ENCODE measurements at places on chromosomes 4 and X.

DNA sequence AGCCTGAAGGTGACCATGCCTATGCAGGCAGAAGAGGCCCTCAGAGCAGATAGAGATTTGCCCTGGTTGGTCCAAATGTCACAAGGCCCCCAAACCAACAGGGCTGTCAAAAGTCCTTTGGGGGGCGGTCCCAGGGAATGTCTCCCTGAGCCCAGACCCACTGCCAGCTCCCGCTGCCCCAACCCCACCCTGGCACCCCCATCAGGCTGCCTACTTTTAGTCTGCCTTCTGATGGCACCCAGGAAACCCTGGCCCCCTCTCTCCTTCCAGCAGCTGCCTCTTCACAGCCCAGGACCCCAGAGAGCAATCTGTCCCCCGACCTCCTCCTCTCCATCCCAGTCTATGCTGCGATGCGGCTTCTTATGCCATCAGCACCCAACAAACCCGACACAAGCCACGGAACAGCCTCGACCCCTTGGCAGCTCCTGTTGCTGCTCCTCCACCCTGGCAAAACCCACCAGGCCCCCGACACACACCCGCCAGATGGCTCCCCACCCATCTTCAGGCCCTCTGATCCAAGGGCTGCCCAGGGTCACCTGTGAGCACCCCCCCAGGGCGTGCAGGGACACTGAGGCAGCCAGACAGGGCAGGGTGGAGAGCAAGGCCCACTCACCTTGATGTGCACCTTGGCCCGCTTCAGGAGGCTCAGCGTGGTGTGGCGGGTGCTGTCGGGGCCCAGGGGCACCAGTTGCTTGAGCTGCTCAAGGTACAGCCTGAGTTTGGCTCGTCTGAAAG lies 9.9 kb downstream of the MXD4 start:
- no peak for DNase-seq

- DNase-seq, result no peak
Observed at GRCh38 chrX:21966866-21967265, 26.4 kb downstream of the SMS start.

GRCh38 chrX:24023972-24024669 lies 2.9 kb downstream of the KLHL15 start:
- DNase-seq, result peak; percentile 5

- no peak for DNase-seq
Observed at GRCh38 chrX:7269589-7269988, 121.6 kb upstream of the PUDP start.

DNA sequence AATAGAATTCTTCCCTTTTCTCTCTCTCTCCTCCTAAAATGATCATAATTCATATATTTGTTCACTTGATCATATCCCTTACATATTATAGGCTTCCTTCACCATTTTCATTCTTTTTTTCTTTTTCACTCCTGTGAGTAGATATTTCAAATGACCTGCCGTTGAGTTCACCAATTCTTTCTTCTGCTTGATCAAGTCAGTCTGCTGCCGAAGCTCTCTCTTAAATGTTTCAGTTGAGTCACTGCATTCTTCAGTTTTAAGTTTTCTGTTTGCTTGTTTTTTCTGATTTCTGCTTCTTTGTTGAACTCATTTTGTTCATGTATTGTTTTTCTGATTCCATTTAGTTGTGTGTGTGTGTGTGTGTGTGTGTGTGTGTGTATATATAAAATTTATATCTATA lies 354.3 kb downstream of the GPAT3 start:
- DNase-seq, result no peak

GRCh38 chrX:24761306-24761705 lies 67.6 kb downstream of the POLA1 start:
- no peak for DNase-seq

DNA sequence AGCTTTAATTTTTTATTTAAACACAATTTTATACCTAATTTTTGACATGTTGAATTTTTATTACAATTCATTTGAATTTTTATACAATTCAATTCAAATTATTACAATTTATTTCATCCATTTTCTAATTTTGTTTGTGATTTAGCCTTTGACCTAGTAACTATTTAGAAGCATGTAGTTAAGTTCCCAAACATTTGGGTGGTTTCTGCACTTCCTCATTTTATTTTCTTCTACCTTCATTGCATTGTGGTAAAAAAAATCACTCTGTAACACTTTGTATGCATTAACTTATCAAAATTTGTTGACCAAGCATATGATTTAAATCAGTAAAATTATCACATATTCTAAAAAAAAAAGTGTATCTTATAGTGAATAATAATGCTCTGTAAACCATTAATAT lies 928.9 kb downstream of the ARAP2 start:
- no peak for DNase-seq

- no peak for DNase-seq
Observed at GRCh38 chr4:5689065-5689464, 19.3 kb downstream of the EVC2 start.

GRCh38 chr4:25635501-25635900 lies 20.1 kb upstream of the SLC34A2 start:
- no peak for DNase-seq

- peak; percentile 1 for DNase-seq
Observed at GRCh38 chrX:52341493-52341892, 27.3 kb upstream of the XAGE2 start.

- DNase-seq, result no peak
Observed at GRCh38 chrX:23559975-23560374, 107.3 kb upstream of the PRDX4 start.

DNA sequence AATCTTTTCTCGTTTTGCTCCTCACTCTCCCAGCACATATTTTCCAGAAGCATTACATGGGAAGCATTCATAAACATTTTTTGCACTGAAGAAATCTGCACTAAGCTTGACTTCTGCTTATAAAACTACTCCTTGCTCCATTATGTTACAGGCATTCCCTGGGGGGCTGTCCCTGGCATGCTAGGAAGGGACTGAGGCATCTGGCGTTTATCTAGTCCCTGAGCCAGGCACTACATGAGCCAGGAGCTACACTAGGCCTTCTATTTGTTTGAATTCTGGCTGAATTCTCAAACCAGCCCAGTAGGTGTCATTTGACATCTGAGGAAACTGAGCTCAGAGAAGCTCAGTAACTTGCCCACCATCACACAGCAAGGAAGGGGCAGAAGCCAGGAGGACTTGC lies 43.3 kb downstream of the NHSL2 start:
- no peak for DNase-seq

- no peak for DNase-seq
Observed at GRCh38 chr4:29047341-29048041, 1672.7 kb upstream of the PCDH7 start.

- DNase-seq, result no peak
Observed at GRCh38 chr4:180057299-180057721, 2185.9 kb upstream of the TENM3 start.

- DNase-seq, result no peak
Observed at GRCh38 chr4:159075531-159075932, 27.3 kb upstream of the RAPGEF2 start.

DNA sequence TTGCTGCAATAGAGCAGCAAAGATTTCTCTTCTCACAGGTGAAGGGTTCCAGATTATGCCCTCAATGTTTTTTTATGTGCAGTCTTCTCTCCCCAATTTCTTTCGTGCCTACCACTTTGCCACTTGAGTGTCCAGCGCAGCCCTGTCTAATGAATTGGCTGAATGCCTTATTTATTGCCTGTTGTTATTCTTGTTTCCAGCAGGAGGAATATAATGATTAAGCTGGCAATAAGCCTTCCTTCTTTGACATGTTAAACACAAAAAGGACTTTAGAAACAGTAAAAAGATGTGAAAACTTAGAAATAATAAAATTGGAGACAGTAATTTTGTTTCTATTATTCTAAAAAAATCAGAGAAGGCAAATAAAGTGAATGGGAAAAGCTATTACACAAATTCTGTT lies 34.6 kb upstream of the FRAS1 start:
- no peak for DNase-seq

- no peak for DNase-seq
Observed at GRCh38 chr4:113410686-113411085, 350.9 kb downstream of the CAMK2D start.

GRCh38 chr4:88965053-88965452 lies 91.9 kb downstream of the FAM13A start:
- DNase-seq, result no peak

DNA sequence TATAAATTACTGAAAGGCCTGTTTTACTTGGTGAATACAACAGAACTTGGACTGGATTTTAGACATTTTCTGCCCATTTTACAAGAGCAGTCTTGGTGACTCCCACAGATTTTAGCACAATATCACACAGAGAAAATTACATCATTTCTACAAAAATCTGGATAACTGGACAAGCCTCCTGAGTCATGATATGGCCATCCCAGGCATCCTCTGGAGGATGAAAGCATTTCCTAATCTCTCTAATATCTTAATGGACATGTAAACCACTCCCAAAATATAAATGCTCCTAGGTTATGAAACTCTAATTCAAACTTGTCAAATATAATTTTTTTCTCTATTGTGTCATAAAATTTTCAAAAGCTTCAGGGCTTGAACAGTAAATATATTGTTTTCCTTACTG lies 1170.8 kb upstream of the PCDH7 start:
- no peak for DNase-seq

GRCh38 chrX:130173190-130173895 lies 1.6 kb downstream of the RAB33A start:
- peak; percentile 81 for DNase-seq

GRCh38 chr4:142815834-142816233 lies 30.3 kb downstream of the INPP4B start:
- peak; percentile 68 for DNase-seq

GRCh38 chrX:16653424-16653823 lies 3.5 kb downstream of the S100G start:
- no peak for DNase-seq

DNA sequence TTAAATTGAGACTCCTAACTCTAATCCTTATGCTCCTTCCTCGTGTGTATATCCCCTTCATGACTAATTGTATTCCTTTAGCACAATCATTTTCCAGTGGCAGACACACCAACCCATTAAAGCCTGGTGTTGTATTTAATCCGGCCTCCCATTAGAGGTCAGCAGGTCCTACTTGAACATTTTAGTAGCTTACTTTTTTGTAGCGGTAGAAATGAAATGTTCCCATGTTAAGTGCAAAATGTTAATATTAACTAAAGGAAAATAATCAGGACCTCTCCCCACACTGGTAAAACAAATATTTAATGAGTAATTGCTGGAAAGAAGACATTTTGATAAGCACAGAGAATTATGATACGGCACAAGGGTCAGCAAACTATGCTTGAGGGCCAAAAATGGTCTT lies 3.4 kb downstream of the RAB33B start:
- no peak for DNase-seq

DNA sequence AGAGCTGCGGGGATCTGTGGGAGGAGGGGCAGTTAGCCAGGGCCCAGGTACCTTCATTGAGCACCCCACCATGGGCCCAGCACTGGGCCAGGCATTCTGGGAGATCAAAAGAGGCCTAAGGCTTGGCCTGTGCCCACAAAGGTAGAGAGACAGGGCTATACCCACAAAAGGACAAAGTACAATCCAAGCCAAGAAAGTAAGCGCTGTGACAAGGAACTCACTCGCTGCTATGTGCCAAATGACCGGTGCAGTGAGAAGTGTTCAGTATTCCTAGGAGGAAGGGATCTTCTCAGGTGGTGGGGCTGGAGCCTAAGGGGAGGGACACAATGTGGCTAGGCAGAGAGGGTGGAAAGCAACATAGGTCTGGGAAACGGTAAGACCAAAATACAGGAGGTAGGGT lies 8.8 kb upstream of the FRMPD3 start:
- DNase-seq, result no peak

DNA sequence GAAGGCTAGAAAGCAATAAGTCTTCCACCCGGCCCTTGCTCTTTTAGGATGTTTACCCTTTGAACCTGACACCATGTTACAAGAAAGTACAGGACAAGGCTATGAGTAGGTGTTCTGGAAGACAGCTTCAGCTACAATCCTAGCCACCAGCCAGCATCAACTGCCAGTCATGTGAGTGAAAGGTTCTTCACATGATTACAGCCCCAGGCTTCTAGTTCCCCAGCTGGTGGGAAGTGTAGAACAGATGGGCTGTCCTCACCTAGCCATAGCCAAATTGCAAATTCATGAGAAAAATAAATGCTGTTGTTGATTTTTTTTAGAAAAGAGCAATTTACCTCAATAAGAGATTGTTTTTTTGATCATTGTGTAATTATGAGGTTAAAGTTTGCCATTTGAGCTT lies 60.8 kb downstream of the GRXCR1 start:
- no peak for DNase-seq

- no peak for DNase-seq
Observed at GRCh38 chrX:18871970-18872369, 111.9 kb downstream of the PHKA2 start.

DNA sequence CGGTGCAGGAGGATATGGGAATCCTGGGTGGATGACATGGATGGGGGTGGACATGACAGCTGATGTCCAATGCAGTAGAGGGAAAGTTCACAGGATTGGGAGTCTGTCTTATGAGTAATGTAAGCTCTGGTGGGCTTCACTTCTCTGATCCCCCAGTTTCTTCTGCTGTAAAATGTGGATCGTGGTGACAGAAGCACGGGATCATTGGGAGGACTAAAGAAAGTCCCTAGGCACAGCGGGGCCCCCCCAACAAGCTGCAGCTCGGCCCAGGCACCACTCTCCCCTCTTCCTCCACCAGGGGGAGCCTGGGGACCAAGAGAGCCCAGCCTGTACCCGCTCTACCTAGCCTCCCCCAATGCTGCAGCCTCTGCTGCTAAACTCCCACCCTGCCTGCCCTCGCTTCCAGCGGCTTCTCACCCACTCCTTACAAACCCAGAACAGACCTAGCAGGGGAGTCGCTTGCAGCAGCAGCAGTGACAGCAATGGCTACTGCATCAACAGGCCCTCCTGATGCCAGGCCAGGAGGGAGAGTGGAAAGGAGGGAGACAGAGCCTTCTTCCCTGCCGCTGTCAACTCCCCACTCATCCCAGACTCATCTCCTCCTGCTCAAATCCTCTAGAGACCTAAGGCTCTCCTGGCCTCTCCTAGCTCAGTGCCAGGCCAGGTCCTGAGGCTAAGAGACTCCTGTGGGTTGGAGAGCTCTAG lies 36.1 kb upstream of the IQSEC2 start:
- DNase-seq, result peak; percentile 79

- peak; percentile 69 for DNase-seq
Observed at GRCh38 chr4:100848841-100849240, 331.0 kb upstream of the EMCN start.

DNA sequence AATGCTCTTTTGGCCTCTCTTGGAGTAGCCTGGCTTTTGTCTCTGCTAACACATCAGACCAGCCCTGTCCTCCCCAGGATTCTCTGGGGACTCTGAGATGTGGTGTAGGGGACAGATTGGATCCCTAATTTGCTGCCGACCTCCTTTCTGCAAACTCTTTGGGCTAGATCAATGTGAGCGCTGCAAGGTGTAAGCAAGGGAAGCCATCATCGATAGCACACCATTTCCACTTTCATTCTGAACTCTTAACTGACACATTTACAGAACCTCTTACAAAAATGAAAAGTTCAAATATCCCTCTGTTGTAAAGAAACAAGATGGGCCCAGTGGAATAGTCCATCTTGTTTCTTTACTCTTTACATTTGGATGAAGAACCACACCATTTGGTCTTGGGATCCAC lies 46.6 kb downstream of the PGRMC2 start:
- DNase-seq, result no peak

All from activated CD4-positive, alpha-beta T cell treated with anti-CD3 and anti-CD28 coated beads, Interleukin-2, Interleukin-6, amounts not matched to agents 100 ng/mL and 50 ng/mL, durations not matched to agents 16 hours and 8 hours (primary cell).